ENCODE measurements at places on chromosomes 16 and 17.
A peak's percentile ranks its signal among the peaks of the same experiment; 100 is the strongest.

DNA sequence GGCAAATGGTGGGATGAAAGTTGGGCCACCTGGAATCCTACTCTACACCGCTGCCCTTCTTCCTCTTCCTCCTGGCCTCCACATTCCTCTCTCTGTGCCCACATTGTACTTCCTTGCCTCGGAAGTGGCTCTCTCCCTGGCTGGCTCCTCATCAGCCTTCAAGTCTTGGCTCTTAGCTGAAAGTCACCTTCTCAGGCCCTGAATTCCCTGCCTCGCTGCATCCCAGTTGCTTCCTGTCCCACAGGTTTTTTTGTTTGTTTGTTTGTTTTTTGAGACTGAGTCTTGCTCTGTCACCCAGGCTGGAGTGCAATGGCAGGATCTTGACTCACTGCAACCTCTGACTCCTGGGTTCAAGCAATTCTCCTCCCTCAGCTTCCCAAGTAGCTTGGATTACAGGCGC, 2.6 kb upstream of the PAM16 start:
- DNase-seq = no peak

DNA sequence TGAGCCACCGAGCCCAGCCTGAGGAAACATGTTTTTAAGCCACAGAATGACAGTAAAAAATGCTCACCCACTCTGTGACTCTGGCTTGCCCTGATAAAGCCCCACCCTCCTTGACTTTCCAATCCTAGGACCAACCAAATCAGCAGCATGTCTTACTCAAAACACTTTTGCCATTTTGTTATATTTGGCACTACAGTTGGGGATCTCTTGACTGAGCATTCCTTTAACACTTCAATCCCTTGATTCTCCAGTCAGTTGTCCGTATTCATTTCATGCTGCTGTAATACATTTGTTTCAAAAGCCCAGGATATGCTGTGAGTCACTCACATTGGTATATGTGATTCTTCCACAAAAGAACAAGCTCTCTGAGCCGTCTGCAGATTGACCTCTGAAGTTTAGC, 8.2 kb downstream of the MYH3 start:
- DNase-seq = no peak

DNA sequence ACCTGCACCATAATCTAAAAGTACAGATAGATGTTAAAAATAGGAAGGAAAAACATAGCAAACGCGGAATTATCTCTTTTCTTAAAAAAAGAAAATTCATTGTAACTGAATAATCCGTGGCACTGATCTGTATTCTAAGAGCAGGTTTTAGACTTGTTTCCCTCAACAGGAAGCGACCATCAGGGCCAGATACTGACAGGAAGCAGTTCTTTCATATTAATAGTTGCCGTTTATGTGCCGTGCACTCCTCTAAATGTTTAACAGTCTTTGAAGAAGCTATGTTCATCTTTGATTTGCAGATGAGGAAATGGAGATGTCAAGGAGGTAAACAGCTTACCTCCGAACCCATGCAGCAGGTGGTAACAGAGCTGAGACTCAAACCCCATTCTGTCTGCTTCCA, 23.6 kb downstream of the DYNLRB2 start:
- DNase-seq = no peak

DNA sequence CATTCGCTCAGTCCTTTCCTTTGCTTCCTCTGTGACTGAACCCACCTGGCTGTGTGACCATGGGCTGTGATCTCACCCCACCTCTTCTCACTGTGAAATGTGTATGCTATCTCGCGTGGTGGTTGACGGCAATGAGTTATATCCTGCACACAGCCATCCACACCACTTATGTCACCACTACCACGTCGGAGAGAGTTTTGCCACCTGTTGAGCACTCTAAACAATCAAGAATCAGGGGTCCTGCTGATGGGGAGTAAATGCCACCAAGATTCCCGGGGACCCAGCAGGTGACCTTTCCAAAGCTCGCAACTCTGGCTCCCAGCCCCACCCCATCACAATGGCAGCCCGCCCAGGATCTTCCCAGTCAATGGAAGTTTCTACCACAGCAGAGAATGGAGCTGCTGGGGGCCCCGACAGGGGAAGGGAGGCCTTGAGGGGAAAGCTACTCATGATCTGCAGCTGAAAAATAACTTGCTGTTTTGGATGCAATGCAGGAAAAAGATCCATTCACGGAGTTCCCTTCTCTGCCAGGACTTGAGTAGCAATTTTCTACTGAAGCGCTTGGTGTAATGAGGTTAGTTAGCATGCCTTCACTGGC, 26.2 kb upstream of the RCVRN start:
- no peak for DNase-seq

DNA sequence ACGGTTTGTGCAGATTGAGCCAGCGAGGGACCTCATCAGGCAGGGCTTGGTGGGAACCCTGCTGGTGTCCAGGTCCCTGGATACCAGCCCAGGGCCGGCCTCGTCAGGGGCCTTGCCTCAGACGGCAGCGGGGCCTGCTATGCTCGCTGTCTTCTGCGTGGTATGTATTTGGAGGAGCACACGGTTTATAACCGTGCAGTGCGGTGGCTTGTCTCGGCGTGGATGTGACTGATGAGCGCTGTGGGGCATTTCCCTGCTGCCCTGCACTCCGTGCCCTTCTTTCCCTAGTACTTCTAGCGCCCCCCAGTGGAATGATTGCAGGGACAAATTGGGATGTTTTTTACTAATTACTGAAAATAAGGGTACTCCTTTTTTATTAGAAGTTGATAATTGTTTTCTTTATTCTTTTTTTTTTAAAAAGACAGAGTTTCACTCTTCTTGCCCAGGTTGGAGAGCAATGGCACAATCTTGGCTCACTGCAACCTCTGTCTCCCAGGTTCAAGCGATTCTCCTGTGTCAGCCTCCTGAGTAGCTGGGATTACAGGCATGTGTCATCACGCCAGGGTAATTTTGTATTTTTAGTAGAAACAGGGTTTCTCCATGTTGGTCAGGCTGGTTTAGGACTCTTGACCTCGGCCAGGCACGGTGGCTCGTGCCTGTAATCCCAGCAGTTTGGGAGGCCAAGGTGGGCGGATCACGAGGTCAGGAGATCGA, 15.3 kb downstream of the TBCD start:
- DNase-seq = no peak

- DNase-seq = peak; percentile 30
These were observed 6.1 kb upstream of the CCL8 start for GRCh38 chr17:34313164-34313563.

GRCh38 chr16:10521681-10522274, 58.6 kb downstream of the EMP2 start:
- no peak for DNase-seq

- no peak for DNase-seq
These were observed 63.1 kb downstream of the SPAG9 start for GRCh38 chr17:51057534-51057933.

- no peak for DNase-seq
These were observed 6.0 kb upstream of the GRIN2A start for GRCh38 chr16:10188236-10188635.

- no peak for DNase-seq
These were observed 25.0 kb downstream of the METTL22 start for GRCh38 chr16:8646326-8647053.

Data from BJ (cell line).